ENCODE measurements at places on chromosomes 12 and 14.

GRCh38 chr12:843609-844008 is 91.2 kb downstream of the WNK1 start:
- H3K27ac ChIP-seq, result no peak overlapping the region
- H3K36me3 ChIP-seq, result no peaks in the 10 kb centered on the region
- H3K4me3 ChIP-seq, result no peak overlapping the region

GRCh38 chr14:71692496-71692895 is 239.7 kb upstream of the RGS6 start:
- H3K27me3 ChIP-seq, result no peaks in the 10 kb centered on the region
- DNase-seq, result no peak
- no peak overlapping the region for H3K4me3 ChIP-seq
- no peaks in the 10 kb centered on the region for H3K4me1 ChIP-seq

DNA sequence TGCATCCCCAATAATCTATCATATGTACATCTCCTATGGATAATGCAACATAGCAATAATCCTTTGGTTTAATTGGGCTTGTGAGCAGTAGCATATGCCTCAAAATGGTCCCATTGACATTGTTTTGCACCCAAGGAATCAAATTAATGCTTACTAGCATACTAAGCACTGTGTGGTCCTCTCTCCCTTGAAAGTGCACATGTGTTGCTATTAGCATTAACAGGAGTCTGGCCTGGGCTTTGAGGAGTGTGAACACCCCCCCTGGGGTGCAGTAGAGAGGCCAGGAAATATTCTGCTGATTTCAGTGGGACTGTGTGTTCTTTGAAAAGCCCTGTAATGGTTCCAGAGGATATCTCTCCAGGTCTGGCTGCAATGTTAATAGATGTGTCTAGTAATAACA is 1148.4 kb downstream of the VRK1 start:
- H3K36me3 ChIP-seq, result no peaks in the 10 kb centered on the region
- H3K4me3 ChIP-seq, result no peak overlapping the region
- DNase-seq, result no peak
- H3K27me3 ChIP-seq, result peaks cover 4% of the 10 kb centered on the region
- H3K27ac ChIP-seq, result no peak overlapping the region

GRCh38 chr14:65536781-65537423 is 124.4 kb downstream of the FUT8 start:
- H3K4me3 ChIP-seq, result no peak overlapping the region
- H3K36me3 ChIP-seq, result no peaks in the 10 kb centered on the region
- H3K27ac ChIP-seq, result no peak overlapping the region
- no peak for DNase-seq

DNA sequence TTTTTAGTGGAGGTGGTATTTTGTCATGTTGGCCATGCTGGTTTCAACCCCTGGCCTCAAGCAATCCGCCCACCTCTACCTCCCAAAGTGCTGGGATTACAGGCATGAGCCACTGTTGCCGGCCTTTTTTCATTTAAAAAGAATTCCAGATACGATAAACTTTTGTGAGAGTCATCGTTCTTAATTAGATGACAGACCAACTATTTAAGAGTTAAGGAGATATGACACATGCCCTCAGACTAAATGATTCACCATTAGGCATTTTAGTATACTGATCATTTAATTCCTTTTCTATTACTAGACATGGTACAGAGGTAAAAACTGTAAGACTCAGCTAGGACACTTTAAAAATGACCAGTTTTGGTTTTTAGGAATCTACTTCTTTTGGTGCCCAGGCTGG is 2.4 kb downstream of the ANKRD13A start:
- no peak overlapping the region for H3K4me3 ChIP-seq
- H3K27ac ChIP-seq, result peak overlapping the region; percentile 72
- H3K27me3 ChIP-seq, result no peaks in the 10 kb centered on the region
- no peak for DNase-seq
- H3K36me3 ChIP-seq, result peaks cover 7% of the 10 kb centered on the region
- peaks cover 43% of the 10 kb centered on the region for H3K4me1 ChIP-seq

- no peaks in the 10 kb centered on the region for H3K4me1 ChIP-seq
- H3K36me3 ChIP-seq, result no peaks in the 10 kb centered on the region
- peaks cover 60% of the 10 kb centered on the region for H3K27me3 ChIP-seq
- DNase-seq, result no peak
Observed at GRCh38 chr14:100906420-100906819, 2.9 kb upstream of the RTL1 start.

- H3K27ac ChIP-seq, result no peak overlapping the region
- DNase-seq, result peak; percentile 75
- H3K4me3 ChIP-seq, result no peak overlapping the region
- H3K36me3 ChIP-seq, result no peaks in the 10 kb centered on the region
- H3K27me3 ChIP-seq, result no peaks in the 10 kb centered on the region
Observed at GRCh38 chr12:90989686-90990111, 15.1 kb downstream of the EPYC start.
